ENCODE measurements at places on chromosomes 2 and 18.

DNA sequence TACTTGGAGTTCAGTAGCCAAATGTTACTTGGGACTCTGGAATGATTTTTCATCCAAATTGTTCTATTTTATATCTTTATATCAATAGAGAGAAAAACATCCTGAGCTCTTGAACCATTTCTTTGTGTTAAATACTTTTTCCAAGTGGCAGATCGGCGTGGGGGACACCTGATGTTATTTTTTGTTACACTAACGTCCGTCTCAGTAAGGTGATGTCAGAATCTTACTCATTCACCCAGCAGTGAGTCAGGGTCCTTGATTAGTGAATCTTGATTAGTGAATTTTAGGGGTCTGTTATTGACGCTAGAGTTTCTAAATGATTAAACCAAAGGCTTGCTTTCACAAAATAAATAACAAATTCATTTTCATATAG is 1.7 kb downstream of the MIB1 start:
- no peak for DNase-seq

- DNase-seq: no peak
Measured at GRCh38 chr18:48666613-48667012, 127.8 kb downstream of the CTIF start.

- no peak for DNase-seq
Measured at GRCh38 chr2:60569680-60570111, 16.2 kb upstream of the BCL11A start.

DNA sequence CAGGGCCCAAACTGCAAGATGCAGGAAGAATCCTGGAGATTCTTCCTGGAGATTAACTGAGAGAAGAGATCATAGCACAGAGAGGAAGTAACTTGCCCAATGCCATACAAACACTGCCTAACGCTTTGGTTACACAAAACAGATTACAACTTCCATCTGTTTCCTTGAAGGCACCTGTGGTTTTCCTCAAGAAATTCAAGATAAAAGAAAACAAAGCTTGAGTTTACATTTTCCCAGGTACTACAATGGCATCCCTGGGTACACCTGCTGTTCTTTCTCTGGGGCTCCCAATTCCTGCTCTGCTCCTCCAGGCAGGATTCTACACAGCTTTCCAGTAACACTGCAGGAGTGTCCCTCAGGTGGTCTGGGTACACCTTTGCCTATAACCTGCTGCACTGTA is 781.9 kb upstream of the ID2 start:
- no peak for DNase-seq

DNA sequence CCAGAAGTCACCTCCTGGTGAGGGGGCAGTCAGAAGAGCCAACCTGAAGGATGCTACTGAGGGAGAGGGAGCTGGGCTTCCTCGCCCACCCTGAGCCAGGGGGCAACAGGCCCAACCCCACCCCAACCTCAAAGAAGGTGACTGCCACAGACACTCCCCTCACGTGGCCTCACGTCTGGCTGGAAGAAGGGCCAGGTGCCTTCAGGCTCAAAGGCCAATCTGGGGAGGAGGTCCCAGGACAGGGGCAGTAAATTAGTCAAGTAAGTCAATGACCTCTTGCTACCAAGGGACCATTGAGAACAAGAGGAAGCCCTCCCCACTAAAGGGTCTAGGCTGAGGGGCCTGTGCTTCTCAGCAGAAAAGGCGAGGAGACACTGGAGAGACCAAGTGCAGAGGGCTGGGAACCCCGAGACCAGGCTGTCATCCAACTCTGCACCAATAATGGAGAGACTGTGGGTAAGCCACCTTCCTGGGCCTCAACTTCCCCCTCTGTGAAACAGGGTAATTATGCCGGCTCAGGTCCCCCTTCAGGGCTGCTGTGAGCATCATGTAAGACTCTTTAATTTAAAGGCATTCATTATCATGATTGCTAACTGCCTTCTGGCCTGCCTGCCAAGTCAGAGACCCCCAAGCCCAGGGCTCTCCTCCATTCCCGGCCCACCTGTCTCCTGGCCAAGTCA is 20.2 kb upstream of the TNS1 start:
- DNase-seq: no peak

DNA sequence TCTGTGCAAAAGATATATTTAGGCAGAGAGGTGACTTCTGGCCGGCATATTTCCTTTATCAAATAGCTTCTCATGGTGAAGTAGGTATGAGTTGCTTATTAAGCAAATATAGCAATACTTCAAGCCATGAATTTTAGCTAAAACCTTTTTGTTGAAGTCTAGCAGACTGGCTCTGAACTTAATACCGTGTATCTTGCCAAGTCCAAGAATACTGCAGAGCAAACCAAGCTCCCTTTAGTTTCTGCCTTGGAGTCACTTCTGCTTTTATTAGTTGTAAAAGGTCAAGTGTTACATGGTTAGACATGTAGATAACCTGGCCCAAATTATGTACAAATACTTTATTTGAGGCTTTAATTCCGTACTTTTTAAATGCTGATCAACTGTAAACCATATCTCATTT is 627.6 kb upstream of the PKDCC start:
- no peak for DNase-seq

DNA sequence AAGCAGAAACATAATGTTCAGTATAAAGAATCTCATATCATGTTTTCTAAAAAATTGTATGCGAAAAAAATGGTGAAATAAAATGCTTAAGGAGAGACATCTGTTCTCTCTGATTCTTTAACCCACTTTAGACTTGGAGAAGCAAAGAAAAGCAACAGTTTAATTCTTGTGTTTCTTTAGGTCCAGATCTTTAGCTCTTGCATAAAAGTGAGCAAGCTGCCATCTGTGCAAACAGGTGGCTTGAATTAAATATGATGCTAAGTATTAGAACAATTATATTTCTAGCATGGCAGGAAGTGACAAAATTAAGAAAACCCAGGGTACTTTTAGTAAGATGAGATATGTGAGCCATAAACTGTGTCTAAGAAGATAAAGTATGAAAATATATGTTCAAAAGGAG is 1038.3 kb downstream of the DPP10 start:
- DNase-seq: no peak

GRCh38 chr2:150063432-150063889 is 424.0 kb downstream of the RND3 start:
- DNase-seq: peak; percentile 19
